ENCODE measurements at places on chromosomes 11 and 22.

DNA sequence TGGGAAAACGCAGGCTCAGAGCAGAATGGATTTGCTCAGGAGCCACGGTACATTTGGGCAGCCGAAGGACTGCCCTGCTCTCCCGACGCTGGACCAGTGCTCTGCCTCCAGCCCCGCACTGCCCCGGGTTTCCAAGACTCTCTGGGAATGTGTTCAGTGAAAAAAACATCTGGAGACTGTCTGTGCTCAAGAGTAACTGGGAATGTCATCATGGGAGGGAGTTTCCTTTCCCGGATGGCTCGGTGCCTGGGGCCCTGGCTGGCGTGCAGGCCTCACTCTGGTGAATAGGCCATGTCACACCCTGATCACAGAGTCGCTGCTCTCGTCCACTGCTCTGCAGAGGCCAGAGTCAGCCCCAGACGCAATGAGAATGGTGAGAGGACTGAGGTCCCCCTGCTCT lies 9.8 kb upstream of the APOL6 start:
- DNase-seq, result peak; percentile 94

DNA sequence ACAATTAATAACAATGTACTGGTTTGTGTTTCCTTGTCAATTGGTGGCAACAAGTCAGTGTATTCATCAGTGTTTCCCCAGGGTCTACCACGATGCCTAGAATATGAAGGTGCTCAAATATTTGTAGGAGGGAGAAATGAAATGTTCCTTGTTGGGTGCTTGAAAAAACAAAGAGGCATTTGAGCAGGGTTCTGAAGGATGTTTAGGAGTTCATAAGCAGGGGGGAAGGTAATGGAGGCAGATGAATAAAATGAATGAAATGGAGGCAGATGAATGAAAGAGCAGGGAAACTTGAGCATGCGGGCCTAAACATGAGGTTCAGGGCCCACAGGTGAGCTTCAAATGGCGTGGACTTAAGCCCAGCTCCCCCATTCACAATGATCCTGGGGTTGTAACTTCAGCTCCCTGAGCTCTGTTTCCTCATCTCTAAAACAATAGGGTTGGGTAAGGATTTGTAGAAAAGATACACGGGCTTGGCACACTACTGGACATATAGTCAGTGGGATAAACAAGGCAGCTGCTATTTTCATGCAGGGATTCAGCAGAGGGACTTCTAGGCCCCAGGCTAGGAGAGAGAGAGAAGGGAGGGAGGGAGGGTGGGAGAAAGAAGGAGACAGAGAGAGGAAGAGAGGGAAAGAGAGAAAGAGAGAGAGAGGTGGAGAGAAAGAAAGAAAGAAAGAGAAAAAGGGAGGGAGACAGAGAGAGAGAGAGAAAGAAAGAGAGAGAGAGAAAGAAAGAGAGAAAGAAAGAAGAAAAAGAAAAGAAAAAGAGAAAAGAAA lies 73.7 kb downstream of the MN1 start:
- DNase-seq, result no peak

GRCh38 chr11:80519596-80520506 lies 1079.0 kb upstream of the TENM4 start:
- peak; percentile 2 for DNase-seq

GRCh38 chr11:69841859-69842698 lies 22.9 kb upstream of the FGF3 start:
- no peak for DNase-seq

- no peak for DNase-seq
Observed at GRCh38 chr11:76723142-76723541, 52.6 kb upstream of the LRRC32 start.

GRCh38 chr11:28223577-28223976 lies 115.4 kb downstream of the METTL15 start:
- no peak for DNase-seq

- peak; percentile 63 for DNase-seq
Observed at GRCh38 chr22:43424666-43425630, 13.1 kb downstream of the MPPED1 start.

DNA sequence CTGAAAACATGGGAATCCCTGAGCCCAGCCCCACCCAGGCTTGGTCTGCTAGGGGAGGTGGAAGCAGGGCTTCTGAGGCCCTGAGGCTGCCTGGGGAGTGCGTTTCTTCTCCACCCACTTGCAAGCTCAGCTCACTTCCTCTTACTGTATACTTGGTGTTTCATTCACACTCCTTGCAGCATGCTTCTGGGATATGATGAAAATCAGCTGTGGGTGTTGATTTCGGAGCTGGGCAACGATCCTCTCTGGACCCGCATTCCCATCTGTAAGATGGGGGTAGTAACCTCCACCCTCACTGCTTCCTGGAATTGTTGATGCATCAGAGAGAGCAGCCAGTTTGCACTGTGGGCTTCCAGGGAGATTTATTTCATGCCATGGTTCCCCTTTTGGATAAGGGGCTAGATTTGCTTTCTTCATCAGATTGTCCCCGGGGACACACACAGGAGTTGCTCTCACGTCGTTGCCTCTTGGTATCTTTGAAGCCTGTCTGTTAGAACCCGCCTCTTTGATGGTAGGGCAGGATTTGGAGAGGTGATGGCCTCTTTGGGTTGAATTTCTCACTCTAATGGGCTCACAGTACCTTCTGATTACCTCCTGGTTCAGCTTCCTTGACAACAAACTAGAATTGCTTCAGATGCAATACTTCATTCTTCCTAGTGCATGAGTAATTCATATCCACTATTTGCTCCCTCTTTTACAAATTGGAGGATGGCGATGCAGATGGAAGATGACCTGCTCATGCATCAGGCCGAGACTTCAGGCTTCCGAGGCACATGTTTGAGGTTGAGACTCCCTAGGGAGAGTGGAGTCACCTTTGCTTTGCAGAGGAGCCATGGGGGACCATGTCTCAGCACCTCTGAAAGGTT lies 40.4 kb downstream of the BCR start:
- DNase-seq, result peak; percentile 46

- peak; percentile 28 for DNase-seq
Observed at GRCh38 chr22:36052505-36052941, 23.9 kb upstream of the RBFOX2 start.

DNA sequence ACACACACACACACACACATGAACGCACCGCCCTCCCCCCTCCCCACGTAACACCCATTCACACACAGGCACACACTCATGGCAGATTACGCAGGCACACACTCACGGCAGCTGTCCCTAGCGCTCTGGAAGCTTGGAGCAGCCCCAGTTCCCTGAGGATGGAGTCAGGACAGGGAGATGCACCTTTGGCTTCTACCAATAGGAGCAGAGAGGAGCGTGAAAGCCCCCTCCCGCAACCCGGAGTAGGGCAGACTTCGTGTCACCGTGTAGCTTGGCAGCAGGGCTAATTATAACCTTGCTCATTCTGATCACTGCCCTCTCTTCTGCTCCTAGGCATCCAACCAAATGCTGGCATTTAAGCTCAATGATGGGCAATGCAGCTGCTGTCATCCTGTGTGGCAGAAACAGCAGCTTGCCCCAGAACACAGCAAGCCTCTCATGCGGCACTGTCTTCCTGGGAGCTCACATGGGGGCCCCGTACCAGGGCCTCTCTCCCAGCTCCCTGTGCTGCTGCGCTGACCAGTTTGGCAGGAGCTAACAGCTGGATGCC lies 31.9 kb downstream of the ANKK1 start:
- no peak for DNase-seq

- no peak for DNase-seq
Observed at GRCh38 chr11:27874998-27875830, 175.0 kb upstream of the BDNF start.

GRCh38 chr11:132312161-132312560 lies 941.7 kb downstream of the NTM start:
- peak; percentile 51 for DNase-seq

GRCh38 chr22:38760477-38761201 lies 4.8 kb upstream of the SUN2 start:
- no peak for DNase-seq

DNA sequence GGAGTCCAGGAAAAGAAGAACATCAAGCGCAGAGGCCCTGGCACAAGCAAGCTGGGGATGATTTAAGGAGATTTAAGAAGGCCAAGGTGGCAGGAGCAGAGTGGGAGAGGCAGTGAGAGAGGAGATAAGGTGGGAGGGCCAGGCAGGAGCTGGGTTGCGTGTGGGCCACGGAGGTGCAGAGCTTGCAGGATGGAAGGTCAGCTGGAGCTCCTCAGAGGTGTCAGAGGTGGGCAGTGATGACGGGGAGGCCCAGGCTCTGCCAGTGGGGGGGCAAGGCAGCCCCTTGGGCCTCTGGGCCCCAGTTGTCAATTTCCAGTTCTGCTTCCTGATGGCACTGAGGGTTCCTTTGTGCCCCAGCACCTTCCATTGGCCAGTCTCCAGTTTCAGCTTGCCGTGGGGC lies 6.5 kb downstream of the FRMD8 start:
- DNase-seq, result no peak

DNA sequence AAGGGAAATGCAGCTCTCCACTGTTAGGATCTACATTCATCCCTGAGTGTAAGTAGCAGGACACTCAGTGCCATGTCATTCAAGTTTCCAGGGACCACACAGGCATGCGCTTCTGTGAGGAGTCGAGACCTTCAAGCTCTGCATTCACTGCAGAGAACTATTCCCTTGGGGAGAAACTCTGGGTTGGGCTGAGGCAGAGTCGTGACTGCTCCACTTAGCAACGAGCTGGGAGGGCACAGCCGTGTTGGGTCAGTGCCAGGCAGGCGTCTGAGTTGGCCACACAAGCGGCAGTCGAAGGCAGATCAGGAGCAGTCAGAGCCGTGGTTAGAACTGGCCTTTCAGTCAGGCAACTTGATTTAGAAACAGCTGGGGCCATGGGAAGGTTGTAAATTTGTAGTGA lies 14.7 kb downstream of the MPEG1 start:
- DNase-seq, result peak; percentile 69

DNA sequence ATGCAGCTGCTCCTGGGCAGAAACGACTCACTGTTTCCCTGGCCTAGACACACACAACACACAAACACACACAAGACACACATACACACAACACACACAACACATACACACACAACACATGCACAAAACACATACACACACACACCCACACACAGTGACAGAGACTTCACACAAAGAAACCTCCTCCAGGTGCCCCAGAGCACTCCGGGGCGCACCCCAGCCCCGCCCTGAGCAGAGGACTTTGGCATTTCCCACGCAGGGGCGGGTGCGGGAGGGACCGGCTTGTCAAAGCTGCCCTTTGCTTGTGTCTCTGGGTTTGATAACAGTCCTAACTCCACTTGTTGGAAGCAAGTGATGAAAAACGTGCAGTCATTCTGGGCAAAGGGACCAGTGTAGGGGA lies 6.5 kb downstream of the APOBEC3A start:
- no peak for DNase-seq

GRCh38 chr11:35815556-35816315 lies 128.1 kb upstream of the LDLRAD3 start:
- DNase-seq, result peak; percentile 84

DNA sequence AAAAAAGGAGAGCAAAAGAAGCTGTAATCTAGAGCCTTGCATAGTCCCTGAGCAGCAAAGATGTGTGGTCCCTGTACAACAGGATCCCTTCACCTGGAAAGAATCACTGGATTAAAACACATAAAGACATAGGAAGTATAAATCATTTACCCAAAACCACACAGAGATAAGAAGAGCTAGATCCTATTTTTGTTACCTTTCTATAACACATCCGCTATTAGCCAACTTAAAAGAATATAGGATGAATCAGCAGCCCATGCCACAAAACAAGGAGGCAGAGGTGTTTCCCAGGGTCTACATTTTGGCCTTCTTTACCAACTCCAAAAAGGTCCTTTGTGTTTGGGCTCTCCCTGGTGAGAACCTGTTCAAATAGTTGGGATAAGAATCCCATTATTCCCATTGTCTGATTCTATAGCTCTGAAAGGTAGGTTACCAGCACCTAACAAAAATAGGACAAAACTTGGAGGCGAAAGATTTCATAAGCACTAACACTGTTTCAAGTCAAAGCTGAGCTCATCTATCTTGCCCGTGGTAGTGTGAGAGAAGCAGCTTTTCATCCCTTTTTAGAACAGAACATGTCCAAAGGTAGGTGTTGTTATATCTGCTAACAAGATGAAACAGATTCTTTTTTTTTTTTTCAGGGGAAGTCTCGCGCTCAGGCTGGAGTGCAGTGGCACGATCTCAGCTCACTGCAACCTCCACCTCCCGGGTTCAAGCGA lies 26.8 kb downstream of the PAK1 start:
- no peak for DNase-seq

DNA sequence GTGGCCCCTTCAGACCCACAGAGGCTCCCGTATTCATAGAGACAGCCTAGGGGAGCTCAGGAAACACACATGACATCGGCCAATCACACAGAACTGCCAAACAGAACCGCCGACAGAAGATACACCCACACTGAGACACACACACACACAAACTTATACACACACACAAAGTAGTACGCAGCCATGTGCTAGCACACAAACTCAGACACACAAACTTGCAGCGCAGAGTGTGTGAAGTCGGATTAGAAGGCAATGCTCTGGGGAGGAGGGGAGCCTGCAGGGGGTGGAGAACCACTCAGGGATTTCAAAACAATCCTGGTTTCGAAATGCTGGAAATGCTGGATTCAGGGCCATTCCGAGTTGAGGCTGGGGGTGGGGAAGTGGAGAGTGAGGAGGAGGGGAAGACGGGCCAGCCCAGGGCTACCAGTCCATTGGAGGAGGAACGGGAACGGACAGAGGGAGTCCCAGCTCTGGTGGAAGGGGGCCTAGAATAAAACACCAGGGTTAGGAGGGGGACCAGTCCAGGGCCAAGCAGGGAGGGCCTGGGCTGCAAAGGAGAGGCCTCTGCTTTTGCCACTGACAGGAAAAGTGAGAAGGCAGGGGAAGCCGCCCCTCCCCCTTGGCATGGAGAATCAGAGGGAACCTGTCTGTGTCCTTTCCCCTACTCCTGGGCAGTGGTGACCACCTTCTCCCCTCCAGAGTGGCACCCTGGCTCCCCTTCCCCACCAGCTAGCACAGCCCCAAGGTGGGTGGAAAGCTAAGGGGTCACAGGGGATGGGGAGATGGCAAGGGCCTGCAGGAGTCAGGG lies 4.4 kb downstream of the BCL9L start:
- DNase-seq, result no peak

DNA sequence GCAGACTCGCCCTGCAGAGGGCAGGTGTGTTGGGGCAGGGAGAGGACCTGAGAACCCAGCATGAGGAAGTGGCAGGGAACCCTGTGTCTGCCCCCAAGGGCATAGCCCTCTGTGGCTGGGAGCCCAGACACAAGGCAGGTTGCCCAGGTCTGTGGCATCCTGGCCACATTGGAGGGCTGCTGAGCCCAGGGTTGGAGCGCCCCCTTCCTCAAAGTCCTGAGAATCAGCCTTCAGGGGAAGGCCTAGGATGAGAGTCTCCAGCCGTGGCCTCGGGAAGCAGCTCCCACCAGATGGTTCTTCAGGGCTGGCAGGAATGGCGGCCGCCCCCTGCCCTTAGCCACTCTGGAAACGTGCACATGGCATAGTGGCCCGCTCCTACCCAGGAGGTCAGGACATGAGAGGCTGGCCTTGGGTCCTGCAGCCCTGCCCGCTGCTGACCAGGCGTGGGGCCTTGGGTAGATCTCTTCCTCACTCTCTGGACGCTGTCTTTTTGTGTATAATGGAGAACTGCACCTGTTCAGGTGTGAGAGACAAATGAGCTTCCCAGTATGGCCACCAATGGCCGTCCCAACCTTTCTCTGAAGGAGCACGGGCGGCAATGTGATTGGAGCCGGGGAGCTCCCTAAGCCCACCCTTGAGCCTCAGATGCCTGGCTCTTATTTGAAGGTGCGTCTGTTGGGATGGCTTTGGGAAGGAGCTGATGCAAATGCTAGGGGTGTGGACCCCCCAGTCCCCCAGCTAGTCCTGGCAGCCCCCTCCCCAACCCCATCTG lies 4.6 kb upstream of the CDC42BPG start:
- DNase-seq, result no peak

GRCh38 chr11:394034-394857 lies at the start of gene PKP3:
TSS of gene PKP3 (plus strand) at chr11:394209. CDS start at chr11:394293, 84 bp downstream.
- DNase-seq, result no peak
